ENCODE measurements at places on chromosomes 13 and 19. TPM values are rescaled to one million over a fixed set of nuclear protein-coding genes. Genes with fewer than 3 reads are reported as not detected.

SLC25A41 gene
- total RNA-seq = 0.23 TPM

CTXN1 gene
- total RNA-seq = 1.9 TPM

LAIR1 gene
- 27.4 TPM for total RNA-seq

DNA sequence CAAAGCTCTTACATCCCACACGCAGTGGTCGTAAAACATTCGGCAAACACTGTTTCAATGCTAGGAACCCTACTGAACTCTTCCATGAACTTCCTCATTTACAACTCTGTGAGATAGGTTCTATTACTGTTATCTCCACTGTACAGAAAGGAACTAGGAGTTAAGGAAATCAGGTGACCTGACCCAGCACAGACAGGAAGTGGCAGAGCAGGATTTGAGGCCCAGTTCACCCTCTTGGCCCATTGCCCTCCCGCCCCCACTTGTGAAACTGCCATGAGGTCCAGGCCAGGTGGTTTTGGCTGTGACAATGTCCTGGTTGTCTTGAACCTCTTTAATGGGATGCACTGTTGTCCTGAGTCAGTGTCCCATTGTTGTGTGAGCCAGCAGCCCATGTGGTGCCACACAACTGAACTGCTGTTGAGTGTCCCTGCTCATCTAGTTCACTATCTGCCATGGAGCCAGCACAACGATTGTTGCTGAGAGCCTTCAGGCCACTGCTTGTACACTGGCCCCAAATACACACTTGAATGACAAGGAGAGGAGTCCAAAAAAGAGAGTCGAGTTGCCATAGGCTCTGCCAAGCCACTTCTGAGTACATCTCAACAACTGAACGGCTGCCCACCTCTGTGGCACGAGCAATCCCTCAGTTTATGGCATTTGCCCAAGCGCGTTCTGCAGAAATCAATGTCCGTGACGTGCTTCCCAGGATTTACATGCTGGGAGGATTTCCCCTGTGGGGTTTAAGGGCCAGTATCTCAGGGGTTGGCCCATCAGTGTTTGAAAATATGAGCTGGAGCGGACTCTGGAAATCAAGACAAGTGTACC, 484.6 kb downstream of the TSHZ3 start:
- no peaks in the 10 kb centered on the region for H3K4me1 ChIP-seq
- no peak for DNase-seq
- no peak overlapping the region for H3K4me3 ChIP-seq
- no peaks in the 10 kb centered on the region for H3K36me3 ChIP-seq
- no peak overlapping the region for H3K27ac ChIP-seq
- H3K27me3 ChIP-seq = no peaks in the 10 kb centered on the region

GRCh38 chr13:30313311-30313710, 6.0 kb upstream of the KATNAL1 start:
- no peaks in the 10 kb centered on the region for H3K36me3 ChIP-seq
- H3K27me3 ChIP-seq = no peaks in the 10 kb centered on the region
- H3K27ac ChIP-seq = no peak overlapping the region
- no peaks in the 10 kb centered on the region for H3K4me1 ChIP-seq
- no peak for DNase-seq

GRCh38 chr13:79866436-79866835, 385.5 kb downstream of the NDFIP2 start:
- no peaks in the 10 kb centered on the region for H3K27me3 ChIP-seq
- H3K4me3 ChIP-seq = no peak overlapping the region
- no peak for DNase-seq
- no peak overlapping the region for H3K27ac ChIP-seq
- no peaks in the 10 kb centered on the region for H3K36me3 ChIP-seq

GRCh38 chr13:73902296-73902695, 231.9 kb downstream of the KLF12 start:
- H3K36me3 ChIP-seq = no peaks in the 10 kb centered on the region
- no peaks in the 10 kb centered on the region for H3K27me3 ChIP-seq
- H3K27ac ChIP-seq = no peak overlapping the region
- DNase-seq = no peak

DNA sequence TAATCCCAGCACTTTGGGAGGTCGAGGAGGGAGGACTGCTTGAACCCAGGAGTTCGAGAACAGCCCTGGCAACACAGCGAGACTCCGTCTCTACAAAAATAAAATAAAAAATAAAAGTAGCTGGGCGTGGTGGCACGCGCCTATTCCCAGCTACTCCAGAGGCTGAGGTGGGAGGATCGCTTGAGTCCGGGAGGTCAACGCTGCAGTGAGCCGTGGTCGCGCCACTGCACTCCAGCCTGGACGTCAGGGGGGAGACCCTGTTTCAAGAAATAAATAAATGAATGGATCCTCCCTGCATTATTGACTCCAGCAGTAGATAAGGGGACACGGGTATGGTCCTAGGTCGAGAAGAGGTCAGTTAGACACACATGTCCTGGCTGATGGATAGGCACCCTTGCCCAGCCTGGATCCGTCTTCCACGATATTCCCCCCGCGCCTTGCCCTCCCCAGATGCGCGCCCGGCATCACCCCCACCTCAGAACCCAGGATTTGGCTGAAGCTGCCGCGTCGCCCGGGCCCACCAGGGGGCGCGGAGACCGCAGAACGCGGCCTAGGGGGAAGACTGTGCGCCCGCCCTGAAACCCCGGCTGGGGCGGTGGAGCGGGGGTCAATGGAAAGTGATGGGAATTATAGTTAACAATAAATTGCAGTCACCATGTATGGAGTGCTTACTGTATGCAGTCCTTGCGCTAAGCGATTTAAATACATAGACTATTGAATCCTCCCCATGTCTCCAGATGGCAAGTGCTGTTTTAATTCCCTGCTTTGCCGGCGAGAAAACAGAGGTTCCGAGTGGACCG, 2.1 kb upstream of the HOOK2 start:
- H3K4me3 ChIP-seq = peak overlapping the region; percentile 55
- no peaks in the 10 kb centered on the region for H3K36me3 ChIP-seq
- no peaks in the 10 kb centered on the region for H3K4me1 ChIP-seq

GRCh38 chr13:32001154-32001768, 30.3 kb upstream of the FRY start:
- no peak overlapping the region for H3K4me3 ChIP-seq
- peaks cover 7% of the 10 kb centered on the region for H3K4me1 ChIP-seq
- no peak overlapping the region for H3K27ac ChIP-seq
- H3K36me3 ChIP-seq = no peaks in the 10 kb centered on the region

GRCh38 chr13:64054321-64054720, 2638.7 kb upstream of the PCDH20 start:
- no peak overlapping the region for H3K4me3 ChIP-seq
- DNase-seq = no peak
- H3K27me3 ChIP-seq = no peaks in the 10 kb centered on the region

DNA sequence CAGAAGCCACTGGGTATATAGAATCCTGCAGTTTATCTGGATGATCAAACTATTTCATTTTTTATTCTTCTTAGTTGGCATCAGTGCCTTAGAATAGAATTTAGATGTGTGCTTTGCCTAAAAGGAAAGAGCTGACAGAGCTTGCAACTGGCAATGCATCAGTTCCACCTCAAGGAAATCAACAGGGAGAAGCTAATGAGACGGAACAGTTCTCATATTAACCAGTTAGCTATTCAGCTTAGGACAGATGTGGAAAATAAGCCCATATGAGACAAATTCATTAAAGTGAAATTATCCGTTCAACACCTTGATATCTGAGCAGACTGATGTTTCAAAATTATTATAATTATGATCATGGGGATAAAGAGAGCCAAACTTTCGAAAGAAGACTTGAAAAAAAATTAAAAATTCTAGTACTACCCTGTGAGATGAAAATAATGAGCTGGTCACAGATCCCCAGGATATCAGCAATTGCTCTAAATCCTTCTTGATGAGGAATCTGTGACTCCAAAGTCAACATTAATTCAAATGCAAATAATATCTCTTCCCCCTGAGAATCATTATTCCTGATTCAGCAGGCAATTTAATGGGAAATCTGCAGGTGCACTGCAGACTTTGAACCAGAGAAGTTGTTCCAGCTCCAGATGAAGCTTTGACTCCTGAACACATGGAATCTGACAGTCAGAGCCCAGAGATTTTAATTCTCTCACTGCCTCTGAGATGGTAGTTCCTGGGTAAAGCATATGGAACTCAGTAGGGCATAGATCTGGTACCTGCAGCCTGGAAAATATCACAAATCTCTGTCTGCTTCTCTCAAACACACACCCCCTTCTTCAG, 486.8 kb downstream of the FOXO1 start:
- H3K4me1 ChIP-seq = no peaks in the 10 kb centered on the region
- no peak for DNase-seq
- H3K27ac ChIP-seq = no peak overlapping the region
- H3K27me3 ChIP-seq = no peaks in the 10 kb centered on the region
- H3K36me3 ChIP-seq = no peaks in the 10 kb centered on the region
- H3K4me3 ChIP-seq = no peak overlapping the region

DNA sequence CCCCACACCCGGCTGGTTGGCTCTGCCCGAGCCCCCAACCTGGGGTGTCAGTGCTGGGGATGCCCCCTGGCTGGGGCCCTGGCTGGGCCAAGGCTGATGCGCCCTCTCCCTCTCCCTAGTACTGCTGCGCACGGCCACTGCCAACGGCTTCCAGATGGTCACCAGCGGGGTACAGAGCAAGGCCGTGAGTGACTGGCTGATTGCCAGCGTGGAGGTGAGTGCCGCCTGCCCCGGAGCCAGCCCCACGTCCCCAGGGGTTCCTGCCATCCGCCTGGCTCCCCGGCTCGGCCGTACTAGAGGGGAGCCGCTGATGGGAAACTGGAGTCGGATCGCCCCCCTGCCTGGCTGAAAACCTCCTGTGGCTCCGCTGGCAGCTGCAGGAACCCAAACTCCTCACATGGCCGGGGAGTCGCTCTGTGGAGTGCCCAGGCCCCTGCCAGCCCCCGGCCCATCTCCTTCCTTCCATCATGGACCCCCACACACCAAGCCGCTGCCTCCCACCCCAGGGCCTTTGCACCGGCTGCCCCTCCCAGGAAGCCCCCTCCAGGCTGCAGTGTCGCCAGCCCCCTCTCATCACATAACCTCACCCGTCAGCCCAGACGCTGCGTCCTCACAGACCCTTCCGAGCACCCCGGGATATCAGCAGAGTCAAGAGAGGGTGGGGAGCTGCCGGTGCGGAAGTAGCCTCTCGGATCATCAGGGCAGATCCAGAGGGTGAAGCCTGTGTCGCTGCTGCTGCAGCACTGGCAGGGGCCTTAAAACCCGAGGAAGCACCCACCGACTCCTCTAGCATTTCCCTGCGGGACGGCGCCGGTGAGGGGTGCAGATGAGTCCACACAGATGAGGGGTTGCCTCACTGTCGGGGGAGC, 10.6 kb downstream of the NCLN start:
- H3K36me3 ChIP-seq = no peaks in the 10 kb centered on the region
- H3K27me3 ChIP-seq = no peaks in the 10 kb centered on the region
- no peaks in the 10 kb centered on the region for H3K4me1 ChIP-seq

- H3K27ac ChIP-seq = no peak overlapping the region
- no peaks in the 10 kb centered on the region for H3K36me3 ChIP-seq
- no peaks in the 10 kb centered on the region for H3K4me1 ChIP-seq
Observed at GRCh38 chr13:111791131-111791530, 275.8 kb upstream of the SOX1 start.

GRCh38 chr19:43711751-43712355, 4.0 kb upstream of the IRGC start:
- no peaks in the 10 kb centered on the region for H3K4me1 ChIP-seq
- no peak for DNase-seq
- H3K27ac ChIP-seq = no peak overlapping the region
- no peak overlapping the region for H3K4me3 ChIP-seq

GRCh38 chr13:89977203-89977602, 1370.3 kb upstream of the MIR17HG start:
- no peaks in the 10 kb centered on the region for H3K27me3 ChIP-seq
- H3K4me3 ChIP-seq = no peak overlapping the region

DNA sequence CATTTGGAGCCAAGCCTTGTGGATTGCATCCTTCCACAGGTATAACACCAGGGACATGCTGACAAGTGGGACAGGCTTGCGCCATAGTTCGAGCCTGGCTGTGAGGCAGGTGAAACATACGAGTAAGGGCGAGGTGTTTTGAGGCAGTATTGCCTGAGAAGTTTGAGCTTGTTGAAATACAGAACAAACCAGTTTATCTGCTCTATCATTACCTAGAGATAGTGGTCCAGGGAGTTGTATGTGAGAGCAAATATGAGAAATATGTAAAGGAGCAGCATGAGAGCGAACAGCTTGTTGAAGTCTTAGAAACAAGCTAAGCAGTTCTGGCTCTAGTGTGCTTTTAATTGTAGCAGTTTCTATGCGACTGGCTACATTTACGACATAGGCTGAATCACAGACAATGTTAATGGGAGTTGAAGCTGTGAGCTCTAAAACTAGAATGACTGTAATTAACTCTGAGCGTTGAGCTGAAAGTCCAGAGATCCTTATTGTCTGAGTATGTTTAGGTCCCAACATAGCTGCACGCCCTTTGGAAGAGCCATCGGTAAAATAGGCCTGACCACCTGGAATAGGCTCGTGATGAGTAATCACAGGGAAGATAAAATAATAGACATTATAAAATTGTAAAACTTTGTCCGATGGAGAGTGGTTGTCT, 8.2 kb downstream of the ZNF439 start:
- H3K27me3 ChIP-seq = no peaks in the 10 kb centered on the region
- no peak overlapping the region for H3K27ac ChIP-seq
- no peaks in the 10 kb centered on the region for H3K4me1 ChIP-seq
- no peak for DNase-seq
- no peak overlapping the region for H3K4me3 ChIP-seq
- H3K36me3 ChIP-seq = no peaks in the 10 kb centered on the region

DNA sequence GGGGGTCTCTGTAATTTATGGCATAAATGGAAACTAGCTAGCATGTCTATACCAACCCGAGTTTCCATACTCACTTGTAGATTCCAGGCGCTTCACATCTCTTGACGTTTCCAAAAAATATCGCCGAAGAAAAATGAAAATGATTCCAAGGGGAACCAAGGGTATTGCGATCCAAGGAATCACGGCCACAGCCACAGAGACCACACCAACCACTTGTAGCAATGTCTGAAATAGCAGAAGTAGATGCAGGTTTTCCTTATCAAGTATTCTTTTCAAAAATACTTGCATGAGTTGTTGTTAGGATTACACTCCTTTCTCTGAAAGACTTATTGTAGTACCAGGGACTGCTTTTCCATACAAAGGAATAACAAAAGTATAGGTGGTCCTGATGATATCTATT, 218.2 kb downstream of the ABCC4 start:
- no peaks in the 10 kb centered on the region for H3K36me3 ChIP-seq
- no peaks in the 10 kb centered on the region for H3K27me3 ChIP-seq
- H3K4me1 ChIP-seq = no peaks in the 10 kb centered on the region
- H3K27ac ChIP-seq = no peak overlapping the region
- no peak for DNase-seq
- no peak overlapping the region for H3K4me3 ChIP-seq

- DNase-seq = no peak
- H3K27me3 ChIP-seq = no peaks in the 10 kb centered on the region
- H3K4me1 ChIP-seq = no peaks in the 10 kb centered on the region
- H3K27ac ChIP-seq = no peak overlapping the region
Observed at GRCh38 chr19:23309926-23310325, 59.7 kb upstream of the ZNF724 start.

GRCh38 chr19:3722443-3723109, 14.4 kb downstream of the TJP3 start:
- no peaks in the 10 kb centered on the region for H3K27me3 ChIP-seq
- H3K27ac ChIP-seq = no peak overlapping the region
- H3K36me3 ChIP-seq = no peaks in the 10 kb centered on the region
